ENCODE measurements at places on chromosomes 1 and 21.

GRCh38 chr1:191839891-191840290 lies 318.4 kb upstream of the RGS18 start:
- DNase-seq, result no peak

GRCh38 chr1:93322349-93322748 lies 23.4 kb upstream of the DR1 start:
- no peak for DNase-seq

DNA sequence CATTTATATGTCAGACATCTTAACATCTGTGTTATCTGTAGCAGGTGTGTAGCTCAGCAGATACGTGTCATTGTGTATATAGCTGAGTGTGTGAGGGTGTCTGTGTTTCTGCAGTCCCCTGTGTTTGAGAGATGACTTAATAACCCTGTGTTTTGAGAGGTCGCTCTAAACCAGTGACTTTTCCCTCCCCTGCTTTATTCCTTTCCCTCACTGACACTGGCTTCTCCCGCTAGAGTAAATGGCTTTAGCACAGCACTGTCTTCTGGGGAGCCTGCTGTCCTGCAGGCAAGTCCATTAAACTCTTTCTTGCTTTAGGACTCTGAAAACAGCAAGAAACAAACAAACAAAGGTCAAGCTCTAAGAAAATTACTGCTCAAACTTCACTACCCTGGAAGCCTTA lies 53.0 kb downstream of the VANGL1 start:
- no peak for DNase-seq

DNA sequence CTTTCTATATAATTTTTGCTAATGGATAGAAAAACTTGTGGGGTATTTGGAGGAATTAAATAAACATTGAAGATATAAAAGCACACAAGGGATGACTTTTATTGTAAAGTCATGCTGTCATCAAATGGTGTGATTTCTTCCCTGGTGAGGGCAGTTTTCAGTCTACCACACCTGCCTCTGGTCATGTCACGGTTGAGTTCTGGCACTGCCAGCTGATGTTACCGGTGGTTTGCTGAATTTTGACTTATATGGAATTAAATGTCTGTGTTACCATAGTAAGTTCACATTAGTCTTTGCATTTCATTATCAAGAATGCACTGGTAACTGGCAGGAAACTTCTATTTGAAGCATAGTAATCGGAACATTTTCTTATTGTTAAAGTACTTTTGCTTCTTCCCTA lies 13.4 kb downstream of the S1PR1 start:
- no peak for DNase-seq

- no peak for DNase-seq
Measured at GRCh38 chr1:35220976-35221375, 28.0 kb upstream of the SFPQ start.

GRCh38 chr1:62784509-62785365 lies 805 bp downstream of the ATG4C start:
- no peak for DNase-seq

GRCh38 chr1:17539477-17540254 lies at the start of gene ARHGEF10L:
TSS of gene ARHGEF10L (plus strand) at chr1:17539698. CDS start at chr1:17580596, 40,898 bp downstream.
- DNase-seq, result no peak

GRCh38 chr1:955474-955873 lies 3.6 kb downstream of the NOC2L start:
- no peak for DNase-seq

- no peak for DNase-seq
Measured at GRCh38 chr1:63787875-63788274, 14.1 kb downstream of the ROR1 start.

GRCh38 chr21:35394634-35395369 lies 345.7 kb upstream of the RUNX1 start:
- no peak for DNase-seq

DNA sequence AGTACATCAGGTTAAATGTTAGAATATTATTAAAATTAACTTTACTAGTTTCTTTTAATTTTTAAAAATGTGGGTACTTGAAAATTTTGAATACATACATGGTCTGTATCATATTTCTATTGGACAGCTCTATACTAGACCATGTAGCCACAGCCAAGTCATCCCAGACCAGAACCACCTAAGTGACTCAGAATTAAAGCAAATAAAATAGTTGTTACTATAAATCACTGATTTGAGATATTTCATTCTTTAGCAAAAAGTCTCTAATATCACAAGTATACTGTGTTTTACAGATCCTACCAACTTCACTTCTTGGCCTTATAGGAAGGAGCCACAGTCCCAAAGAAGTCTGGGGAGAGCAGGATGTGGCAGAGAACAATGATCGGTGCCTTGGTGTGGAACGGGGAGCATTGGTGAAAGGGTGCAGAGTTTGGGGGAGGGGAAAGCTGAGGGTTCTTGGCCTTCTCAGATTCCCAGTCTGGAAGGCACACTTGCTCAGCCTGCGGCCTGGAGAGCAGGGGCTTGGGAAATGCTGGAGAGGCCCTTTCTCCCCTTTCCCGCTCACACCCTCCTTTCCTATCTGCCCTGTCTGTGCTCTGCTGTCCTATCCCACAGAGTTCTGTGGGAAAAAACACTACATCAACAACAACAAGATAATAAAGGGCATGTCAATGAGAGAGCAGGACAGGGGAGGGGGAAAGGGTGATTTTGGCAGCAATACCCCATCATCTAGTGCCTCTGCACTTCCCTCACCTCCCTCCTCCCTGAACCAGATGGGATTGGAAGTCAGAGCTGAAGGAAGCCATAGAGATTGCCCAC lies 122.1 kb downstream of the NGF start:
- no peak for DNase-seq

- DNase-seq, result no peak
Measured at GRCh38 chr1:118739501-118739900, 248.6 kb downstream of the TBX15 start.

- DNase-seq, result no peak
Measured at GRCh38 chr21:18917622-18918021, 514.0 kb upstream of the TMPRSS15 start.

All from activated CD4-positive, CD25-positive, alpha-beta regulatory T cell (primary cell).